ENCODE measurements at places on chromosomes 12 and 14.

DNA sequence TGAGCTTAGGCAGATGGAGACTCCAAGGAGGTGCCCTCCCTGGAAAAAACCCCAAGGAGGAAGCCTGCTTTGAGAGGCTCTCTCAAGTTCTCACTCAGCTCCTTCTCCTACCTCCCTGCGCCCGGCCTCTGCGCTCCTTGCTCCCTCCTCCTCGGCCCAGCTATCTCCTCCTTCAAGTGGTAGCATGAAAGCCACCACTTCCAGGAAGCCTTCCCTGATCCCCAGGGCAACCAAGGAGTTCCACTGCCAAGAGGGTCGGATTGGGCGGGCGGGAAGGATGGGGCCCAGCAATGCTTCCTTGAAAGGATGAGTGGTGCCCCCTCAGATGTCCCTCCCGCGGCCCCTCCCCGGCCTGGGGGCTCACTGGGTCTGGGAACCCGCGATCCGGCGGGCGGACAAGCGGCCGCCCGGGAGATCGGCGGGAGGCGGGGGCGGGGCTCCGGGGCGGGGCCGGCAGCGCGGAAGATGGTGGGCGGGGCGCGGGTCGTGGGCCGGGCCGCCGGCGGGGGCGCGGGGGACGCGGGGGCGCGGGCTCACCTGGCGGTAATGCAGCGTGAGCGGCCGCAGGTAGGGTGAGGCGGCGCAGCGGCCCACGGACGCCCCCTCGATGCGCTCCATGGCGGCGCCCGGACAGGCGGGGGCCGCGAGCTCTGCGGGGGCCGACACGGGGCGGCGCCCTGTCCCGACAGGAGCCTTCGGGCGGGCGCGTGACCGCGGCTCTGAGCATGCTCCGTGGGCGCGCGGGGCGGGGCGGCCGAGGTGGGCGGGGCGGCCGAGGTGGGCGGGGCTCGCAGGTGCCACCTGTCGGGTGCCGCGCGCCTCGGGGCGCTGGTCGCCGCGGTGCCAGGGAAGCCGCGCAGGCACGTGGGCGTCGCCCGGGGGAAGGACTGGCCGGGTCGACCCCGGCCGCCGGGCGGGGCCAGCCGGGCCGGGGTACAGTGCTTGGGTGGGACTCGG, at the start of gene NUDT14:
NUDT14 (minus strand) TSS at position 721 of the 957 bp plus-strand sequence; CDS start at position 618, 103 bp downstream.
- peak; percentile 49 for DNase-seq

GRCh38 chr14:53971521-53971920, 14.9 kb upstream of the BMP4 start:
- DNase-seq = no peak

GRCh38 chr12:93242154-93242972, 135.4 kb upstream of the NUDT4 start:
- no peak for DNase-seq

- peak; percentile 73 for DNase-seq
Observed at GRCh38 chr14:23056145-23056955, 970 bp downstream of the CDH24 start.

- DNase-seq = no peak
Observed at GRCh38 chr14:77613201-77613600, 3.2 kb downstream of the SPTLC2 start.

GRCh38 chr14:105860615-105861580, 334.5 kb downstream of the TMEM121 start:
- no peak for DNase-seq

DNA sequence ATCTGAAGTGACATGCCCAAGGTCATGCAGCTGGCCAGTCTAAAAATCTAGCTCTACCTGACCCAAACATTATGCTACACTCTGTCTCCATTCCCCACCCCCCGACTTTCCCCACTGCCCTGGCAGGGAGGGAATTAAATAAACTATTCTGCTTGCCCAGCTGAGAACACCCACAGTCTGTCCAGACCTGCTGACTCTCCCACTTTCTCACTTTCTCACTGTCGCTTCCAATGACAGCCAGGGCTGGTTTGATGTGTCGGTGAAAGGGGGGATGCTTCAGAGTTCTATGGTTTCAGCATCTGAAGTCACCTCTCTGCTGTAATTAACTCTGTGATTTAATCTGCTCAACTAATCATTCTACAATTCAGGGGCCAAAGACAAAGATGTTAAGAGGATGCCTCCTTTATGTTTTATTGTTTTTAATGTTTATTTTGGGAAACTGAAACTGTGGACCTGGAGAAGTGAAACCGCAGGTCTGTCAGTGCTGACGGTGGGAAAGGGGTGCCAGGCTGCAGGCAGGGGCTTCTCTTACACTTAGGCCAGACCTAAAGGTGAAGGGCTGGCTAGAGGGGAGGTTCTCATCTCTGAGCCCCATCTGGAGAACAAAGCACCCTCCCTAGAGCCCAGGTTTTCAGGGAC, 8.1 kb upstream of the MSI1 start:
- no peak for DNase-seq

DNA sequence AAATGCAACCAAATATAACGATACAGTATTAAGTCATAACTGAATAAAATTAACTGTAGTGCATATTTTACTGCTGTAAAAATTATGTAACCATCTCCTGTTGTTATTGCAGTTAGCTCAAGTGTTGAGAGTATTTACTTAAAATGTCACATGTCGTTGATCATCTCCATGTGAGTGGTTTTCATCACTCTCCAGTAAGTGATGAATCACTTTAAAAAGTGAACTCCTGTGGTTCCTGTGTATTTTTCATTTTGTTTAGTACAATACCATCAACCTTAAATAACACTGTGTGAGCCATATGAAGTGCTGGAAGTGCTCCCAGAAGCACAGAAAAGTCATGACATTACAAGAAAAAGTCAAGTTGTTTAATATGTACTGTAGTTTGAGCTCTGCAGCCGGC, 104.7 kb upstream of the SLCO1B1 start:
- no peak for DNase-seq

- DNase-seq = no peak
Observed at GRCh38 chr14:65472189-65472588, 59.7 kb downstream of the FUT8 start.

GRCh38 chr12:131642101-131642540, 68.8 kb upstream of the SFSWAP start:
- no peak for DNase-seq

- peak; percentile 55 for DNase-seq
Observed at GRCh38 chr14:53048631-53049030, 97.8 kb upstream of the FERMT2 start.

- no peak for DNase-seq
Observed at GRCh38 chr12:3751151-3752095, 1.5 kb downstream of the CRACR2A start.

- DNase-seq = peak; percentile 46
Observed at GRCh38 chr12:70971001-70971794, 50.7 kb upstream of the PTPRR start.

DNA sequence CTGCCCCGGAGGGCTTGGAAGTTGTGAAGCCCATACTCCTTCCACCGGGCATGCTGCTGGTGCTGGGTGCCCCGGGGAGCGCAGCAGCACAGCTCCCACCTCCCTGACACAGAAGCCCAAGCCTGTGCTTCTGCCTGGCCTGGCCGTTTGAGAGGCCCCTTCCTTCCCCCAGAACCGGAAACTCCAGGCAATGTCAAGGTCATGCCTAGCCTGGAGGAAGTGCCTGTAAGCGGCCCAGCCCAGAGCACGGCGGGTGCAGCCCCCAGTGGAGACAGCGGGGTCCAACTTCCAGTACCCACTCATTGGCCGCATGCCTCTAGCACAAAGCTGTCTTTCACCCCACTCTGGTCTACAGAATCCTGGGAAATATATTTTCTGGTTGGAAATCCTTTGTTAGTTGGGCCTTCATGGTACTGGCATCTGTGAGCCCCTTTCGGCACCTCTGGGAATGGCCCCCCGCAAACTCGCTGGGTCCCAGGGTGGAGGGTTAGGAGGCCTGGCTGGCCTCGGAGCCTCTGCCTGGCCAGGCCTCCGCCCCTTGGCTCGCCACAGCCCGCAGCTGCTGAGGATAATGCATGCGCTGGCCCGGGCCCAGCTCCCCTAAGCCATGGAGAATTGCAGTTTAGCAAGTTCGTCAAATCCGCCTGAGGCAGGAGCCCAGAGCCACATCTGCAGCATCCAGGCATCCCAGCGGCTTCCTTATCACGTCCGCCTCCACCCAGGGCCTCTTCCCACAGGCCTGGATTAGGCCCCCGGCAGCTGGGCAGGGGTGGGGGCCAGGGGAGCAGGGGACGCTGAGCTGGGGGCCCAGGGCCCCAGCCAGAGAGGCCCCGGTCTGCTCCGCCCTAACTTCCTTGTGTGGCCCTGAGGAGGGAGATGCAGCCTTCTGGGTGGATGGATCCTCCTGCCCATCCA, 48.9 kb upstream of the DLK1 start:
- peak; percentile 68 for DNase-seq

GRCh38 chr12:132407451-132407961, 78.1 kb upstream of the GALNT9 start:
- DNase-seq = no peak

GRCh38 chr12:32265951-32266350, 133.4 kb upstream of the FGD4 start:
- DNase-seq = no peak

GRCh38 chr12:123954647-123955350, 17.8 kb downstream of the CCDC92 start:
- no peak for DNase-seq

- DNase-seq = no peak
Observed at GRCh38 chr14:35393826-35394225, 10.7 kb downstream of the NFKBIA start.

- DNase-seq = no peak
Observed at GRCh38 chr14:68968721-68969120, 10.4 kb downstream of the ACTN1 start.

DNA sequence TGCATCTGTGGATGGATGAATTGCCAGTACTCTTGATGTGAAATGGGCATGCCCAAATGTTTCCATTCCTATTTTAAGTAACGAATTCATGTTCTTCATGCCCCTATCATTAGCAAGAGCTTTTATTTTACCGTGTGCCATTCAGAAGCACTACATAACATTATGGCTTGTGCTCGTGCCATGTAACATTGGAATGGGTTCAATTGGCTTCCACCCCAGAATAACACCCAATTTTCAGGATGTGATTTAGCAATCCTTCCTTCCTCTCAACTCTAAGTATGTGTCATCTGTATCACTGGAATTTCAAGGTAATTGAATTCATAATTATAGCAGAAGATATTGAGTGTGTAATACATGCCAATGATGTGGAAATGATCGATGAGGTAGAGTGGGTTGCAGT, 145.8 kb upstream of the TMPO start:
- DNase-seq = no peak

DNA sequence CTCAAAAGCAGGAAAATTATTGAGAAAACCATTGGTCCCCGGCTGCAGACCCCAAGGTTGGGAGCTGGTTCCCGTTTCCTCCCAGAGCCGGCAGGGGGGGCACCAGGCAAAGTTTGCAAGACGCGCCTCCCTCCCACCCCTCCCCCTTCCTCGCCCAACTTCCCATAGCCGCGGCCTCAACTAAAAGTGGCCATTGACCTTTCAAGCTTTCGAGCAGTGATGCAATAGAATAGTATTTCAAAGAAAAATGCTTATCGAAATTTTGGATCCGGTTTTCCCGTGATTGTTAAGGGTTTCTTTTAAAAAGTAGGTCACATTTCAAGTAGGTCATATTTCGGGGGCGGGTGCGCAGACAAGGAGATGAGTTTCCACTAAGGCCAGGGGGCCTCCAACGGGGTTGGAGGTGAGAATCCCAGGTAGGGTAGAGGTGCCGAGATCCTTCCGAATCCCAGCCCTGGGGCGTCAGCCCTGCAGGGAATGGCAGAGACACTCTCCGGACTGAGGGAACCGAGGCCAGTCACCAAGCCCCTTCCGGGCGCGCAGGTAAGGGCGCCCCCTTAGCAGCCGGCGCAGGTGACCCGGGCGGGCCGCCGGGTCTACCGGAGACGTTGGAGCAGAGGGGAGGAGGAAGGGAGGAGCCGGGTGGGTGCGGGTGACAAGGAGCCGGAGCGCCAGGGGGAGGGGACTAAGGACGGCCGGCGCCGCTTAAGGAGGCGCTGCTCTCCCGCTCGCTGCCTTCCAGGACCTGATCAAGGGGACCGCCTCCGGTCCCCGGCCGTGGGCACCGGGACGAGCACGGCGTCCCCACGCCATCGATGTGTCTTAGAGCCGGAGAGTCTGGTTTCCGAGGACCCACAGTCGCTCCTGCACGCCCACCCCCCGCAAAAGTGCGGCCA, 2.6 kb upstream of the SOCS2 start:
- peak; percentile 81 for DNase-seq

DNA sequence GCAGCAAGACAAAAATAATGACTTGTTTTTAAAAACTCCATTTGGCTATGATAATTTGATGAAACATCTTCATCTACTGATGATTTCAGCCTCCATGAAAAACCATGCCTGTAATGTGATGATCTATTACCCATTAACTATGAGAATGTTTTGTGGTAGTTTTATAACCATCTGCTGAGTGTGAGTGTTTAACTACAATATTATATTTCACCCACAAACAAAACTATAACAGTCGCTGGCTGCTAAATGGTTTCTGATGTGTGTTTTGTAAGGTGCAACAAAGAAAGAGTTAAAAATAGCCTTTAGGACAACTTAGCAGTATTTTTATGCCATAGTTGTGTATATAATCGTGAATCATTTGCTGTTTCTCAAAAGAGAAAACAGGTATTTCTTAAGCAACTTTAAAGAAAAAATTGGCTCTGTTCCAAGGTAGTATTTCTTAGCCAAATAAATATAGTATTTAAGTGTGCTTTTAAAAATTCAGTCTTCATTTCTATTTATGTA, 4.9 kb downstream of the PTHLH start:
- DNase-seq = peak; percentile 40

DNA sequence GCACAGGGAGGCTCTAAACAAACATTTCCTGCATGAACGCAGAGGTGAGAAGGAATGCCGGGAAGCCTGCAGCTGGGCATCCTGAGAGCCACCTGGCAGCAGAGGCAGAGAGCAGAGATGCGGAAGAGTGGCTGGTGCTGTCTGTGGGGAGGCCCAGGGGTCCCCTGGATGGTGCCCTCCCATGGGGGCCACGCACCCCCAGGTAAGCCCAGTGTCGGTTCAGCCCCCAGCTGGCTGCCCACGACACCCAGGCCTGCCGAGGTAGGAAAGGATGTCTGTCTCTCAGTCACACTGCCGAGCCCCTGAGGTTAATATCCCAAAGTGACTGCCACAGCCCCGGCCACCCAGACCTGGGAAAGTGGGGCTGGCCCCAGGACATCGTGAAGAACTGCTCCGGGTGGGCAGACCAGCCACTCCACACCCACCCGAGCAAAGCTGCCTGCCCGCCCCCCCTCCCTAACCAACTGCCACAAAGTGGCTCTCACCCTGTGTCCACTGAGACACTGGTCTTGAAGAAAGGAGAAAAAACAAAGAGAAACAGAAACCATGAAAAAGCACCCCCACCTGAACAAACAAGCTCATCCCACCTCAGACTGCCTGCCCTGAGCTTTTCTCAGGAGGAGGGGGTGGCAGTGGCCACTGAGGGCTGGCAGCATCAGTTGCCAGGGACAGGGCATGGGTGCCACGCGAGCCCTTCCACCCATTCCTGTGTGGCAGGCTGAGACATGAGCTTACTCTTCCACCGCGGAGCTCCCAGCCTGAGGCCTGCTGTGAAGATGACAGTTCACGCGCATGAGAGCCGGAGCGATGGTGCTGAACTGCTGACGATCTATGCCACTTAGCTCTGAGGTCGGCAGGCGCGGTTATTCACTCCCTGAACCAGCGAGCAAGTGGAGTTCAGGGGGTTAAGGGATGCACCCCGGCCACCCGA, 40.8 kb downstream of the CCDC88C start:
- DNase-seq = no peak

- DNase-seq = no peak
Observed at GRCh38 chr14:24250354-24250753, 7.9 kb upstream of the TINF2 start.

Measured in fibroblast of skin of back (primary cell).